Stimulated activated CD4-positive, alpha-beta T cell treated with anti-CD3 and anti-CD28 coated beads, Interleukin-15, amount 100 ng/mL, for 1 hour (primary cell): ENCODE measurements at places on chromosomes 4 and X.

- DNase-seq, result no peak
These were observed 187.0 kb downstream of the CRLF2 start for GRCh38 chrX:1025413-1025812.

DNA sequence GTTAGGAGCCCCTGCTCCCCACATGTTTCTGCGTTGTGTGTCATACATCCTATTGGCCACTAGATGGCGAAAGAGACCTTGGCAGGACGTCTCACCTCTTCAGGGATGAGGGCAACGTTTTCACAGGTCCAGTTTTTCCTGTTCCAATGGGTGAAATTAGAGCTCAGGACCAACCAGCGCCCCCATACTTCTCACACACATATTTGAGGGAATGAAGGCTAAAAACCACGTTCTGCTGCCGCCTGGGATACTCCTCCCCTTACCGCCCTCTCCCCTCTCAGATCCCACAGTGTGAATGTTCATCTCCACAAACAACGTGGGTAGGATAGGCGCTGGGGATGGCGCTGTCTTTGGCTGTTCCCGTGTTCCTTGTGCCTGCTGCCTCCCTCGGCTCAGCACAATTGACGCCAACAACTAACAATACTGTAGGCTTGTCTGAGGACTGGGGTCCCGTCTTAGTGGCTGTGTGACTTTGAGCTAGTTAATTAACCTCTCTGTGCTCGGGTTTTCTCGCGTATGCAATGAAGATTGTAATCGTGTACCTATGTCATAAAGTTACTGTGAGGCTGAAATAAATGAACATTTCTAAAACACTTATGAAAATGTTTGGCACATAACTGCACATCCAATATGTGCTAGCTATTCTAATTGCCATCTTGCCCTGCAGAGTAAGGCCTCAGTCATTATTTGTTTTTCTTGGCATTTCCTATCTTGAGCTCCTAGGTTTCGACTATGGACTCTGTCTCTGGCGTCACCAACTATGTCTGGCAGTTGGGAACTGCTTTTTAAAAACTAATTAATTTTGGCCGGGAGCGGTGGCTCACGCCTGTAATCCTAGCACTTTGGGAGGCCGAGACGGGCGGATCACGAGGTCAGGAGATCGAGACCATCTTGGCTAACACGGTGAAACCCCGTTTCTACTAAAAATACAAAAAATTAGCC lies 181.3 kb upstream of the STK26 start:
- DNase-seq, result no peak

DNA sequence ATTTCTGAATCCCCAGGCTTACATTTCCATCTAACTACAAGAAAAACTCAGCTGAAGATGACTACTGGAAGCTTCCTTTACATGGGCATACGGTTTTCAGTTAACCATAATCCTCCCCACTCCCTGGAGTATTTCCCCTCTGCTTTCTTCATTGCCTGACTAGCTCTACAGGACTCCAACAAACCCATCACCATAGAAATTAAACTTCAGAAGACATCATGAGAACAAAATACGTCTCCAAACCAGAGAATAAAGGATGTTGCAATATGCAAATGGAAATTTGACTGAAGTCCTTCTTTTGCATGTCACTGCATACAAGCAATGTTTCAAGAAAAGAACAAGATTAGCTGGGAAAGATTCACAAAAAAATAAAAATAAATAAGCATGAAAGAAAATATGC lies 170.2 kb upstream of the PCDH18 start:
- no peak for DNase-seq

- no peak for DNase-seq
These were observed 240.0 kb downstream of the GPC3 start for GRCh38 chrX:133745349-133745748.

DNA sequence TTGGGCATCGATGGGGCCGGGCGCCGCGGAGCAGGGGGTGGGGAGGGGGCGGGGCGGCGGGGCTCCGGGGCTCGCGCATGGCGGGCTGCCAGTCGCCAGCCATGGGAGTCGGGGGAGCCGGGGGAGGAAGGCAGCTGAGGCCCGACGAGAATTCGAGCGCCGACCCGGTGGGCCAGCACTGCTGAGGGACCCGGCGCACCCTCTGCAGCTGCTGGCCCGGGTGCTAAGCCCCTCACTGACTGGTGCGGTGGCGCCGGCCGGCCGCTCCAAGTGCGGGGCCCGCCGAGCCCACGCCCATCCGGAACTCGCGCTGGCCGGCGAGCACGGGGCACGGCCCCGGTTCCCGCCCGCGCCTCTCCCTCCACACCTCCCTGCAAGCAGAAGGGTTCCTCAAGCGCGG lies 49.4 kb downstream of the GSX2 start:
- no peak for DNase-seq

DNA sequence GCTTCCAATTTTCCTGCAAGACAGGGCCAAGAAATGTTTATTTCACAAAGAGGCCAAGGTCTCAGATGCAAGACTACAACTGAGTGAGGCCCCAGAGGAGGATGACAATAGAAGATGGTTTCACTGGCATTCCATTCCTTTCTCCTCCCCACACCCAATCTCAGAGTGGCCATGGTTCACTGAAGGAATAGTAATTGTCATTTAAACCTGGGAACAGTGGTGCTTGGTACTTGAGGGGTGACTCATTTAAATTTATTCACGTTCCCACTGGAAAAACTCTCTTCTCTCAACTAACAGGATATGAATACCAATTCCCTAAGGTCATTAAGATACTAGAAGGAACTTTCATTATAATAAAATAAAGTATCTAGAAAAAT lies 35.3 kb upstream of the CXCL8 start:
- DNase-seq, result no peak

GRCh38 chr4:181969151-181969550 lies 274.1 kb upstream of the TENM3 start:
- DNase-seq, result no peak

DNA sequence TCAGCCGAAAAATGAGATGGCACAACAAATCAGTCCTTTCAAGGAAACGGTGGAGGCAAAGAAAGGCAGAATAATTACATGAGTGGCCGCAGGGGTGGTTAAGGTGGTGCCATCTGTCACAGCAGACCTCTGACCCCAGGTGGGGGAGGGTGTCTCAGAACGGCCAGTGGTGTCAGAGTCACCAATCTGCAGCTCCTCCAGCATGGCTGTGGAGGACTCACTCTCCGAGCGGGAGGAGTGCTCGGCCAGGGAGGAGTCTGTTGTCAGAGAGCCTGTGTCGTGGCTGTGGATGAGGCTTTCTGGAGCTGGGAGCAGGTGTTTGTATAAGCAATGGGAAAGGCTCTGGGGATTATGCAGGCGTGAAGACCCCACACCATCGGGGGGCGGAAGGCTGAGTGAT lies 130.3 kb upstream of the PDLIM3 start:
- no peak for DNase-seq

DNA sequence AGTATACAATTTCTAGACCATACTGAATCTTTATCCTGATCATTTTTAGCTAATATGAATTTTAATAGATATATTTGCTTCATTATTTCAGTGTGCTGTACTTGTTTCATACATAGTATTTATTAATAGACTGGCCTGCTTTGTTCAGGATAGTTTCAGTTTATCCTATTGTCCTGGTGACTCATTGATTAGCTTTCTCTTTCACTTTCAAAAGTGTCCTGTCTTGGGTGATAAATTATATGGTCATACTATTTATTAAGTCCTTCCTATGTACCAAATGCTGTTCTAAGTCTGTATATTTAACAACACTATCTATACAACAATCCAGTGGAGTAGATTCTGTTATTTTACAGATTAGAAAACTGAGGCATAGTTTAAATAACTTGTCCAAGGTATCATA lies 153.8 kb upstream of the RAPGEF2 start:
- no peak for DNase-seq

GRCh38 chrX:24838629-24839028 lies 144.9 kb downstream of the POLA1 start:
- DNase-seq, result no peak

- DNase-seq, result peak; percentile 76
These were observed at the start of gene ATP6AP2 for GRCh38 chrX:40580537-40581335. Gene ATP6AP2 (plus strand): TSS chrX:40580970. CDS start chrX:40581066, 96 bp downstream.

GRCh38 chr4:176920694-176921093 lies 128.0 kb upstream of the VEGFC start:
- DNase-seq, result no peak

DNA sequence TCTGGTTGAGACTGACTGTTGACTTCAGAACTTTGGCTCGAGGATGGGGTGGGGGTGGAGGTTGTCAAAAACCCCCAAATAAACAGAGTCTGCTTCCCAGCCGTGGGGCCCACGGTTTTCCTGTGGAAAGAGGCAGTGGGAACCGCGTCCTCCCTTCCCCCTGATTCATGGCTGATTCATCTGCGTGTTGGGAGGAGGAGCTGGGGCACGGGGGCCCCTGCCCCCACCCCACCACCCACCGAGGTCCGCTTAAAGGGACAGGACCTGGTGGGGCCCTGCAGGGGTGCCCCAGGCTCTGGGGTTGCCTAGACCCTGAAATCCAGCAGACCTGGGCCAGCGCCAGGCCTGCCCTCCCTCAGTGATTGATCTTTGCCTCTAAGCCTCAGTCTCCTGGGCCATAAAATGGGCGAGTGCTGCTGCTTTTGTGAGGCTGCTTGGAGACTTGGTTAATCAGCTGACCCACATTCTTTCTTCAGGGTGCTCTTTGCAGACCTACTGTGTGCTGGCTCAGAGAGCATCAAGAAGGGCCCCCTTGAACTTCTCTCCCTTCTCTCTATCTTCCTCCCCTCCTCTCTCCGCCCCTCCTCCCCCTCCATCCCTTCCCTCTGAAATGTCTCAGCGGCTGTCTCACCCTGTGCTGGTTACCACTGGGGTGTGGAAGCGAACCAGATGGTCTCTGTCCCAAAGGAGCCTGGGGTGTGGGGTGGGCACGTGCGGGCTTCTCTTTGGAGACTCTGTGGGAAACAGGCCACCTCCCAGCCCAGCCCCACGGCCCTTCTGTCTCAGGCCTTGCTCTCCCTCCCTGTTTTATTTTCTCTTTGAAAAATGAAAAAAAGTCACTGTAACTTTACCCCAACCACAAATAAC lies 9.1 kb downstream of the HTRA3 start:
- DNase-seq, result no peak

GRCh38 chrX:119093991-119094735 lies 21.4 kb downstream of the CT47C1 start:
- no peak for DNase-seq

- no peak for DNase-seq
These were observed 144.8 kb downstream of the COL25A1 start for GRCh38 chr4:109157696-109158095.

DNA sequence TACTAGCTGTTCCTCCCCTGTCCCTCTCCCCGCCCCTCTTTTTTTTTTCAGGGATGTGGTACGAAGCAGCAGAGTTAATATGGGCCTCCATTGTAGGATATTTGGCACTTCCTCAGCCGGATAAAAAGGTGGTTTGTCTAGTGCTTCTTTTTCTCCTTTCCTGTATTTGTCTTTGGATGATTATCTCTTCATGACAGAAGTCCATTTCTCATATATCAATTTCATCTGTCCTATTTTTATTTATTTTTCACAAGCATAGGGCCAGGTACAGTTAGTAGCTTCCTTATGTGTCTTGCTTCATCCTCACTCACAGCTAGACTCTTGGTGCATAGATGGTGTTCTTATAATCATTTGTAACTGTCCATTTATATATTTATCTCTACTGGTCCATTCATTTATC lies 89.6 kb downstream of the NEUROG2 start:
- no peak for DNase-seq

DNA sequence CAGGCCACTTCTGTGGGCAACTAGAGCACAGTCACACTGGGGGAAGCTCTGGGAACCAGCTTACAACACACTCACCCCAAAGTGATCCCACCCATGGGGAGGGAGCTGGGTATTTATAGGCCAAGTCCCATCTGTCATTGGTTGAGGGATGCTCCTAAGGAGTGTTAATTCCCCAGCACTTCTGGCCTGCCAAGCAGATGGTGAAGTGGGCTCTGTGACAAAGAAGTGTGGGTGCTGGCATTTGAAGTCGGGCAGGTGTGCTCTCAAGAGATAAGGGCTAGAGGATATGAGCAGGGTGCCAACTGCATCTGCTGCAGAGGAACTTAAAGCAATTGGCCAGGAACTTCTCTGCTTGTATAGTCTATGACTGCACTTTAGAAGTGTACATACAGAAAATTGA lies 30.9 kb downstream of the PTCHD1 start:
- no peak for DNase-seq

- DNase-seq, result no peak
These were observed 166.1 kb downstream of the STK32B start for GRCh38 chr4:5217421-5217820.

DNA sequence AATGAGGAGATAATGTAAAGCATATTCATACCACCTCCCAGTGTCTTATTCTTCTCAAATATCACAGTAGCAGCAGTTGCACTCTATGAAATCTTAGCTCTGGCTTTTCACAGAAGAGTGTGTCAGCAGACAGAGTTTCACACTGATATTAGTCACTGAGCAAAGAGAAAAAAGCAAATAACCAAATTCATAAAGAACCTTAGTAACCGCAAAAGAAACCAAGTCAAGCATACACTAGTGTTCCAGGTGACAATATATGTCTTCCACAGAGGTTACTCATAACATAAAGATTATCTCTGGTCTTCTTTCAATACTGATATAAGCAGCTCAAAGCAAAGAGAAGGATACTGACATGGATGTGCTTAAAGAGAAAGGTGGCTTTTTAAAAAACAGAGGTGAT lies 181.7 kb upstream of the EDNRA start:
- no peak for DNase-seq

DNA sequence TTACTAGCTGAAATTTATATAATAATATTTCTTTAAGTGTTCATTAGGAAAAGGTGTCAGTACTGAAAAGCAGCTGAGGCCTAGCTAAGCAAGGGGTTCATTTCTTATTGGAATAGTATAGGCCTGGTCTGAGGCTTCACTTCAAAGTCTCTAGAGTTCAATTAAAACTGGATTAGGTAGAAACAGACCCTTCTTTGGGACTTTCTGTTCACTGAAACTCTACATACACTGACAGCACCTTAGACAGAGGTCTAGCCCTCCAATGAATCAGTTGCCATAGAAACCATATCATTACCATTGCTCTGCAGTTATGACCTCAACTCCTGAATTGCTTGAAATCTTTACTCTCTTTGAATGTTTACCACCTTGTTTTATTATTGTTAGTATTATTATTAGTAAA lies 86.4 kb upstream of the MAB21L2 start:
- no peak for DNase-seq
